ENCODE measurements at places on chromosomes 7 and 10. TPM values are rescaled to one million over a fixed set of nuclear protein-coding genes. Genes with fewer than 3 reads are reported as not detected.
A peak's percentile ranks its signal among the peaks of the same experiment; 100 is the strongest.

DNA sequence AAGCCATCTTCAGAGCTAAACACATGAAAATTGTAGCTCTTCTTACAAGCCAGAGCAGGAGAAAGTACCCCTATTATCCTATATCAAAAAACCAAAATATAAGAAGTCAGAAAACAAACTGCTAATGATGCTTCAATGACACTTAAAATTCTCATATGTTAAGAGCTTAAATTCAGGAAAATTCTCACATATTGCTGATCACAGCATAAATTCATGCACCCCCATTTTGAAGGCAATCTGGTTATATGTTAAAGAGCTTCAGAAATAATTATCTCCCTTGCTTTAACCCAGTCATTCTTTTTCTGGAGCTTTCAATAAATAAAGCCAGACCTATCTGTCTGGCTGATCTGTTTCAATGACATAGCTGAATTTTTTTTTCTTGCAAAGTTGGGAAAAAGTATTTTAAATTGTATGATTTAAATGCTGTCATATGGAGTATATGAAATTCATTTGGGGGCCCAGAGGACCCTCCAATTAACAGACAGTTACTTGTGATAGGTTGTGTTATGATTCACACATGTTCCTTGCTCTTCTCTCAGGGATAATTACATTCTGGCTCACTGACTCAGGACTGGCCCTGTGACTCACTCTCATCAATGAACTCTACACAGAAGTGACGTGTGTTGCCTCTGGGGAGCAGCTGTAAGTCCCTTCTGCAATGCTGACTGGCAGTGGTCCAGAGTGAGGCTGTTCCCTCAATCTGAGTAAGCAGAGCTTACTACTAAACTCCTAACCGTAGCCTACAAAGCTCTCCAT lies 85.2 kb downstream of the HGF start:
- no peak overlapping the region for H3K27ac ChIP-seq
- no peaks in the 10 kb centered on the region for H3K27me3 ChIP-seq
- no peak for DNase-seq
- no peak overlapping the region for H3K4me3 ChIP-seq
- H3K36me3 ChIP-seq: no peaks in the 10 kb centered on the region

- no peak overlapping the region for H3K27ac ChIP-seq
- no peaks in the 10 kb centered on the region for H3K4me1 ChIP-seq
- H3K27me3 ChIP-seq: peaks cover 11% of the 10 kb centered on the region
- H3K4me3 ChIP-seq: no peak overlapping the region
- no peak for DNase-seq
These were observed 121.2 kb downstream of the EMX2 start for GRCh38 chr10:117663750-117664149.

DNA sequence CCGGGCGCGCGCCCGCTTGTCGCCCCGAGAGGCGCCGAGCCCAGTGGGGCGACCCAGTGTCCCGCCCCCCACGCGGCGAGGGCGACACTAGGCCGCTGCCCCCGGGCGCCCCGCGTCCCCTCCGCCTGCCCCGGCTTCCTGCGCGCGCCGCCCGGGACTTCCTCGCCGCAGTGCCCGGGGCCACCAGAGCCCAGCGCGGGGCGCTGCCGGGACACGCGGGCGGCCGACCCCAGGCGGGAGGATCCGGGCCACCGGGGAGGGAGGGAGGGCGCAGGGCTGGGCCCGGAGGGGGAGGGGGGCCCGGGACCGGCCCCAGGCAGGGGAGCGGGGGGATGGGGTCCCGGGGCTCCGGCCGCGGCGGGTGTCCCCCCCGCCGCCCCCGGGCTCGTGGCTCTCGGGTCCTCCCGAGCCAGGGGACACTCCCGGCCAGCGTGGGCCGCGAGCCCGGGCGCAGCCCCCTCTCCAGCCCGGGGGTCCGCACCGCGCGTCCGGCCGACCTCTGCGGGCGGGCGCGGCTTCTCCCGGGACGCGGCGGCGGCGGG lies 435 bp upstream of the PWWP2B start:
- no peak overlapping the region for H3K27ac ChIP-seq
- no peaks in the 10 kb centered on the region for H3K27me3 ChIP-seq
- DNase-seq: peak; percentile 84
- peaks cover 51% of the 10 kb centered on the region for H3K4me1 ChIP-seq

DNA sequence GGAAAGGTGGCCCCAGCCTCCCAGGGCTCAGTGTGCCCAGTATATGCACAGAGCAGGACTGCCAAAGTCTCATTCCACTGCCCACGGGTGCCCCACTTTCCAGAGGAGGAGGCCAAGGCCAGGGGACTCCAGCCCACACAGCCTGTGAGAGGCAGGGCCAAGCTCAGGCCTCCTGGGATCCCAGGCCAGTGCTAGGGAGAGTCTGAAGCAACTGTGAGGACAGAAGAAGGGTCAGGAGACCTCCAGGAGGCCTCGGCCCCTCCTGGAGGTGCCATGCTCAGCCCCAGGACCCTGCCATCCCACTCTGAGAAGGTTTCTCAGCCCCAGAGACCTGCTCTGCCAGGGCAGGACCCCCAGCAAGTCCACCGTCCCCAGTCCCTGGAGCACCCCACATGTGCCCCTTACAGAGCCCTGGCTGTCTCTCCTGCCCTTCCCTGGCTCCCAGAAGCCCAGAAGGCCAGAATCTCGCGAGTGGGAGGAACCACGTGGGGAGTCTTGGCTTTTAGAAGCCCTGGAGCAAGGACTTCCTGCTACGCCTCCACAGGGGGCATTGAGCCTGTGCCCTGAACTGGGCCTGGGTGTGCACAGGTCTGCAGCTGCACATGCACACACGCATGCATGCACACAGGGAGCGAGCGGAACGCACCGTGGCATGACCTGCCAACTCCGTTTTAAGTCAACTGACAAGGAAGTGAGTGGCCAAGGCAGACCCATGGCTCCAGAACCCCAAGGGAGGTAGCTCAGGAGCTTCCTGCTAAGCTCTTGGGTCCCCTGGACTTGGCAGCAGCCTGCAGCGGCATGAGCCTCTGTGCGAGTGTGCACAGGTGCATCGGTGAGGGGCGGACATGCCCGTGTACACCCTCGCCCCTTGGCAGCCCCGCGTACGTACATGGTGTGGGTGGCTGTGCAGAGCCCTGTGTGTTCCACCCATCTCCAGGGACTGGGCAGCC lies 33.6 kb downstream of the ZCCHC24 start:
- peaks cover 13% of the 10 kb centered on the region for H3K4me1 ChIP-seq
- no peaks in the 10 kb centered on the region for H3K36me3 ChIP-seq
- no peak for DNase-seq
- no peak overlapping the region for H3K27ac ChIP-seq

GRCh38 chr7:149216402-149216801 lies 21.1 kb downstream of the ZNF282 start:
- H3K4me1 ChIP-seq: peaks cover 4% of the 10 kb centered on the region
- no peak overlapping the region for H3K27ac ChIP-seq
- no peak overlapping the region for H3K4me3 ChIP-seq
- DNase-seq: no peak

Gene KAZALD1
- not detected for polyA plus RNA-seq

Gene SOSTDC1
- polyA plus RNA-seq: not detected

Gene PTN
- polyA plus RNA-seq: not detected

Gene GTPBP4
- polyA plus RNA-seq: 17.6 TPM

Gene SCART1
- not detected for polyA plus RNA-seq
